ENCODE measurements at places on chromosomes 7 and 10. TPM values are rescaled to one million over a fixed set of nuclear protein-coding genes. Genes with fewer than 3 reads are reported as not detected.
A peak's percentile ranks its signal among the peaks of the same experiment; 100 is the strongest.

The HOXA2 gene
- polyA plus RNA-seq: not detected

The STAG3 gene
- polyA plus RNA-seq: 0.65 TPM

DNA sequence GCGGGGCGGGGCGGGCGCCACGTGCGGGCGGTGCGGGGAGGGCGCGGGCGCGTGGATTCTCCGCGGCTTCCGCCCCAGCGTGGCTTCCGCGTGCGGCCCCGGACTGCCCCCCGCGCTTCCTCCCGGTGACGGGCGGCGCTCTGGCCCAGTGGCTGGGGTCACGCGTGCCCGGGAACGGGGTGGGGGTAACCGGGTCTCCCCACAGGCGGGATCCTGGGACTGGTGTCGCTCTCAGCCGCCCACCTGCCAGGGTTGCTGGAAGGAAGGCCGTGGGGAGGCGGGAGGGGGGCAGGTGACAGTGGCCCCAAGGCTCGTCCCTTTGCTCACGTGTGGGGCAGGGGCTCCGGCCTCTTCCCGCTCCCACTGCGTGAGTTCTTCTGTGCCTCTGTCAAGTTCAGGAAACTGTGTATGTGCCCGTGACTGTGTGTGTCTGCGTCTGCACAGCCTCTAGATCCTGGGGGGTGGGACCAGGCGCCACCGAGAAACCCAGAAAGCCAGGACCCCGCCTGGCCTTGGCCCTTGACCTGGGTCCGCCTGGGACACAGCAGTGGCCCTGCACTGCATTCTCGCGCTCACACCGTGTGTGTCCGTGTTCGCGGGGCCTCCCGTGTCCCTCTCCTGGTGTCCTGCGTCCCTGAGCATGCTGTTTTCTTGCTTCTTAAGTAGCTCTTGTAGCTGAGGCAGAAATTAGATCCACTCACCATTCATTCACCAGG lies 919 bp downstream of the MAFK start:
- peak; percentile 55 for DNase-seq

- no peak for DNase-seq
Observed at GRCh38 chr7:2022021-2022409, 210.7 kb downstream of the MAD1L1 start.

DNA sequence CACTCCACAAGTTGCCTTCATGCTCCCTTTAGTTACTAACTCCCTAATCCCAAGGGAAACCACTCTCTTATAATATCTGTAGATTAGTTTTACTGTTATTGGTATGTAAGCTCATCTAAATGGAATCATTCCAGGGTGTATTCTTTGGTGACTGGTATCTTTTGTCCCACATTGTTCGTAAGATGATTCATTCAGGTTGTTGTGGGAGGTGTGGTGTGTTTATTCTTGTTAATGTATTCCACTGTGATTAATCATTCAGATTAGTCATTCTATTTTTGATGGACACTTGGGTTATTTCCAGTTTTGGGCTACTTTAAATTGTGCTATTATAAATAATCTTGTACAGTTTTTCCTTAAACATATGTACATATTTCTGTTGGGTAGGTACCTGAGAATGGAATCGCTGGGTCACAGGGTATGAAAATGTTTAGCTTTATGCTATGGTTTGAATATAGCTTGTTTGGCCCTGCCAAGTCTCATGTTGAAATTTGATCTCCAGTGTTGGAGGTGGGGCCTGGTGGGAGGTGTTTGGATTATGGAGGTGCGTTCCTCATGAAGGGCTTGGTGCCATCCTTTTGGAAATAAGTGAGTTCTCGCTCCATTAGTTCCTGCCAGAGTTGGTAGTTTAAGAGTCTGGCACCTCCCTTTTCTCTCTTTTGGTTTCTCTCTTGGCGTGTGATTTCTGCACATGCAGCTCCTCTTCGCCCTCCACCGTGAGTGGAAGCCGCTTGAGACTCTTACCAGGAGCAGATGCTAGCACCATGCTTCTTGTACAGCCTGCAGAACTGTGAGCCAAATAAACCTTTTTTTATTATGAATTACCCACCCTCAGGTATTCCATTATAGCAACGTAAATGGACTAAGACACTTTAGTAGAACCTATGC lies 13.8 kb downstream of the BTRC start:
- DNase-seq: peak; percentile 76

DNA sequence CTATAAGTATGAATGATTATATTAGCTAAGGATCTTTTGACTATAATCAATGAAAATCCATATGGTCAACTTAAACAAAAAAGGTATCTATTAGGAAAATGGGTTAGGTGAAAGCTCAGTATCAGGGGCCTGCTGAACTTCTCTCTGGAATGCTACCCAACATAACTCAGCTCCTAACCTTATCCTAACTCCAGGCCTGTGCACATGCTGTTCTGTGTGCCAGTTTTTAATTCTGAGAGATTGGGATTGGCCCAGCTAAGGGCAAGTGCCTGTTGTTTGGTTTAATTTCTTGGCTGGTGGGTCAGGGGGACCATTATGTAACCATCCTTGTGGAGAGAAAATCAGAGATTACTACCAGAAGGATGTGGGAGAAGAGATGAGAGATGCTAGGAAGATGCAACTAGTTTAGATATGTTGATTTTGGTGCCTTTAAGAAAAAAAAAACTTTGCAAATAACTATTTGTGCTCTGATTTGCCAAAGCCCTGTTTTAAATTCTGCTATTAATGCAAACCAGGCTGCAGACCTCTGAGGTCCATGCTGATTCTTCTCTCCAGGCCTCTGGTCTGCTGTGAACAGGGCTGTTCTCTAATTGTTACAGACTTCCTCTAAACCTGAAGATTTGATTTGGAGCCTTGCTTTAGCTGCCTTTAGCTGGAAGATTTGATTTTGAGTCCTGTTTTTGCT lies 23.9 kb upstream of the HDAC9 start:
- DNase-seq: no peak

DNA sequence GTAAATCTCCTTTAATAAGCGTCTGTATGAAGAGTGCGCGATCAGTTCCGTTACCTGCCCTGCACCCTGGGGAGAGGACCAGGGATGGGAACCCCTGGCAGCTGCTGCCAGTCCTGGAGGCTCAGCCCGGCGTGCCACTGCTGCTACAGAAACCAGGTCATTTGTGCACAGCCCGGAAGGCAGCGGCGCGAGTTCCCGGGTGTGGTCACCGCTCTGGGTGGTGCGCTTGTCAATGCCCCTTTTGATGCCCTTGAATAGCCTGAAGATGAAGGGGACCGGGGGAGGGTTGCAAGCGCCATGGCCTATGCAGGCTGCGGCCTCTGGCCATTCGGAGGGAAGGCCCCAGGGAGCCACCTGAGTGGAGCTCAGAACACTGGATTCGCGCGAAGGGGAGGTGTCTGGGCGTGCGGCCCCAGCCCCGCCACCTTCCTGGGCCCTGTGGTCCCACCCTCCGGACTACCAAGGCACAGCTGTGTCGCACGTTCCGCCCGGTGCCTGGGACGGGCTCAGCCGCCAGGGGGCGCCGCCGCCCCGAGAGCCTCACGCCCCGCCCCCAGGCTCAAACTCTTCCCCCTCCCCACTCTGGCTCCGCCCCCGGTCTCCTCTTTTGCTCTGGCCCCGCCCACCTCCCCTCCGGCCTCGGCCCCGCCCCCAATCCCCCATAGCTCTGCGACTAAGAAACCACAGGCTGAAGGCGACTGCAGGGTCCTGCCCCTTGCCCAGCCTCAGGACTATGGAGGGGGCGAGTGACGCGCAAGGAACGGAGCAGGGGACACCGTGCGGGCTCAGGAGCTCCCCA lies 16.5 kb downstream of the AP5Z1 start:
- peak; percentile 88 for DNase-seq

GRCh38 chr10:77062381-77062780 lies 575.2 kb downstream of the KCNMA1 start:
- no peak for DNase-seq

Data from GM23248 (cell line).